Fibroblast of skin of right quadriceps (primary cell): ENCODE measurements at places on chromosomes 7 and 10.

- no peak for DNase-seq
These were observed 823.0 kb downstream of the REEP3 start for GRCh38 chr10:64344211-64344610.

- DNase-seq: no peak
These were observed 121.7 kb upstream of the TRIM24 start for GRCh38 chr7:138338361-138338760.

DNA sequence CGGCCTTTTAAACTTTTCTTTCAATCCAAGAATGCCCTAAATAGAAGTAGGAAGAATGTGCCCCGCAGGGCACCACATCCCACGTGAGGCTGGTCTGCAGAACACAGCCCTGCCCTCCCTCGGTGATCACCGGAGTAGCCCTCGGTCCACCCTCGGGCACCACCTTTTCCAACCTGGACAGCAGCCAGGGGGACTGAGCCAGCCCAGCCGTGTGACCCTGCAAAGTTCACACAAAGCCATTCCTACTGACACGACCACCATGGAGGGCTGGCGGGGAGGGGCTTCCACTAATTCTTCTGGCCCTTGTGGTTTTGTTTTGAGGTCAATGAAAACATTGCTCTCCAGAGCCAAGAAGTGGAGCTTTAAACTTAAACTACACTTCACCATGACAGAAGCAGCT lies 132.2 kb downstream of the TCERG1L start:
- DNase-seq: no peak

GRCh38 chr10:94591461-94592205 lies 46.0 kb downstream of the HELLS start:
- no peak for DNase-seq

DNA sequence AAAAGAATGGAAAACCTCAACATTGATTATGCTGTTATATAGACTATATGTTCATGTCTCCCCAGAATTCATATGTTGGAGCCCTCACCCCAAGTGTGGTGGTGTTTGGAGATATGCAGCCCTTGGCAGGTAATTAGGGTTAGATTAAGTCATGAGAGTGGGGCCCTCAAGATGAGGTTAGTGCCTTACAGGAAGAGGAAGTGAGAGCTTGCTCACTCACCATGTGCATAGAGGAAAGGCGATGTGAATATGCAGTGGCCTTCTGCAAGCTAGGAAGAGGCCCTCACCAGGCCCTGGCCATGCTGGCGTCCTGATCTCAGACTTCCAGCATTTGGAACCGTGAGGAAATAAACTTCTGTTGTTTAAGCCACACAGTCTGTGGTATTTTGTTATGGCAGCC lies 14.8 kb downstream of the ZNF33A start:
- DNase-seq: no peak

DNA sequence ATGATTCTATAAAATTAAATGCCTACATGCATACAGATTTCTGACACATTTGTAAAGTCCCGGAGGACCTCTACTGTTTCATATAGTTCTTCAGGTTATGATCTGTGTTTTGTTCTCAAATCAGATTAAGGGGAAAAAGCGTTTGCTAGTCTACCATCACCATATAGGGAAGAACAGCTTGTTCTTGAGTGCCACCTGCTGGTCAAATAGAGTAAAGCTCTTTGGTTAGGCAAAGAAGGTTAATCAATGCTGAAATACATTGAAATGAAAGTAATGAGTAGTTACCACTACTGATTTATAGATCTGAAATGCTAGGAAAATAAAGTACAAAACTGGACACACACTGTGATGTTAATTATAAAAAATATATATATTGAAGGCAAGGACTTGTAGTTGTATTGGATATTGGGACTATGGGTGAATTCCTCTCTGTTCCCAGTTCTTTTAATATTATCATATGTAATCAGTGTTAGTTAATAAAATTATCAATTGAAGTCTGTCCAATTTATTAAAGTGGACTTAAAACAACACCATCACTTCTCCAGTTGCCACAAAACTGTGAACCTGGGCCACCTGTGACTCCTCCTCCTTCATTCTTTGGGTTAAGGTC lies 72.6 kb upstream of the PDLIM1 start:
- peak; percentile 69 for DNase-seq

GRCh38 chr10:71880425-71881306 lies 29.6 kb upstream of the PSAP start:
- no peak for DNase-seq

DNA sequence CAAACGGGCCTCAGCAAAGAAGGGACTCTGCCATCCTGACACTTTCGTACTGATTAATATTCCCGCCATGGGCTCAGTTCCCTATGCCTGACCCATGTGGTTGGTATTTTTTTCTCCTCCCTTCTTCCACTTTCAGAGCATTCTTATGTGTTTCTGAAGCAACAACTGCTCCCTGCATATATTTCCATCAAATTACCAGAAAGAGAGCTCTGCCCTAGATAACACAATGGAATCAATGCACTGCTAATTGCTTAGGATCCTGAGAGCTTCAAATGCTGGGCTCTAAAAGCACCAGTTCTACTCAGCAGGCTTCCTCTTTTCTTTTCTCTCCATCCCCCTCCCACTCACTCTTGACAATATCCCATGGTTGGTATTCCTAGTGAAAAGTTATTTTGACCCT lies 5.3 kb downstream of the TECTB start:
- no peak for DNase-seq

DNA sequence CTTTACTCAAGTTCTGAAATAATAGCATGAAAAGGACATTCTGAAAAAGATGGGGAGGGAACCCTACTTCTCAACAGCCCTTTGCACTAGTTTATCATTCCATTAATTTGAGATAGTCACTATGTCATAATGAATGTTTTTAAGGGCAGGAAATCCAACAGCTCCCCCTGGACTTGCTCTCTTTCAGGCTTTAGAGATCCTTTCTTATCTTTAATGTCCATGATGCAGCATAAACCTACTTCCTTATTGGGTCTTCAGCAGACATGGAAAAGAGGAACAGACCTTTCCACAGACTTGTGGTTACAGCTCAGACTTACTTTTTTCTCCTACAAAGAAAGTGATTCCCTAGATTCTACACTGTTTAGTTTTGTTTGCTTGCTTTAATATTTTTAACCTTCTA lies 87.3 kb downstream of the IDE start:
- no peak for DNase-seq

GRCh38 chr7:30934732-30935568 lies 23.3 kb downstream of the AQP1 start:
- no peak for DNase-seq

- DNase-seq: no peak
These were observed 700.5 kb downstream of the GRID1 start for GRCh38 chr10:85666102-85666501.

GRCh38 chr7:12233175-12233574 lies 22.1 kb downstream of the TMEM106B start:
- no peak for DNase-seq

GRCh38 chr7:158030071-158030470 lies 557.6 kb downstream of the PTPRN2 start:
- DNase-seq: no peak

- DNase-seq: no peak
These were observed 123.8 kb downstream of the SH2D4B start for GRCh38 chr10:80661526-80661925.

DNA sequence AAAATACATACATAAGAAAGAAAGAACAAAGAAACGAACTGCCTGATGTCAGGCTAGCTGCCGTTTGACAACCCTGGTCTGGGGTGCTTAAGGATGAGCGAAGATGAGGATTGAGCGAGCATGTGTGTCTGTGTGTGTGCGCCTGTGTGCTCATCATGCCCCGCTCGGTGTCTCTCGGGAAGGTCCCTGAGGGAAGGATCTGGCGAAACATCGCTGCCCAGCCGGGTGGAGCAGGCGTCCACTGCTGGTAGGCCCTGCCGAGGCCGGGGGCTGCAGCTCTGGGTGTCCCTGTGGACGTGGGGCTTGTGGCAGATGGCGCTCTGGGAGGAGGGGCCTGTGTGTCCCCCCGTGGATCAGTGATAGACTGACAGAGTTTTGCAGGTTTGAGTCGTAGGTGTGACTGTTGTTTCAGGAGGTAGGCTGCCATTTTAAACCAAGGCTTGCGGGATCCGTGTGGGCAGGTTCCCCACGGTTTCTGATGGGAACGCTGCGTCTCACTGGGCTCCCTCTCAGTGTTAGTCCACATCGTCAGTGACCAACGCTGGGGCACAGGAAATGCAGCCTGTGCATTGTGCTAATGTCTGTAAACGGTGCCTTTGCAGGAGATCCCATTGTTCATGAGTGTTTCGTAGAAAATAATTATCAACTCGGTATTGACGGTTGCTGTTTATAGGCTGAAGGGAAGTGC lies 5.9 kb upstream of the SUN1 start:
- DNase-seq: no peak

GRCh38 chr7:10821156-10821555 lies 152.5 kb upstream of the PHF14 start:
- no peak for DNase-seq
